Stimulated activated CD8-positive, alpha-beta memory T cell treated with anti-CD3 and anti-CD28 coated beads, Interleukin-12 subunit alpha, Interleukin-12 subunit beta, amount 100 ng/mL, for 1 hour (primary cell): ENCODE measurements at places on chromosomes 1 and 21.

DNA sequence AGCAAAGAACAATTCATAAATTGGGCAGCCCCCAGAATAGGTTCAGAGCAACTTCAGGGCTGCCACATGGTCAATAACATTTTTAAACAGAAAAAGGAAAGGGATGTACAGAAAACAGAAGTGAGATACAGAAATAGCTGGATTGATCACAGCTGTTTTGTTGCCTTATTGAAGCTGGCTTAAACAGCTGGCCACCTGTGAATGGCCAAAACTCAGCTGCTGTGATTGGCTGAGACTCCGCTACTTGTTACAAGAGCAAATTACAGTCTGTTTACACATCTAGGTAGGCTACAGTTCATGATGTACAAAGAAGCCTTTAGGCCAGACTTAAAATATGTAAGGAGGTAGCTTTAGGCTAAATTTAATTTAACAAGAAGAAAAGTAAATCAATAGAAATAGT, 11.6 kb upstream of the IFNAR1 start:
- no peak for DNase-seq

- DNase-seq, result no peak
Observed at GRCh38 chr1:186435336-186435735, 25.6 kb downstream of the PDC start.

DNA sequence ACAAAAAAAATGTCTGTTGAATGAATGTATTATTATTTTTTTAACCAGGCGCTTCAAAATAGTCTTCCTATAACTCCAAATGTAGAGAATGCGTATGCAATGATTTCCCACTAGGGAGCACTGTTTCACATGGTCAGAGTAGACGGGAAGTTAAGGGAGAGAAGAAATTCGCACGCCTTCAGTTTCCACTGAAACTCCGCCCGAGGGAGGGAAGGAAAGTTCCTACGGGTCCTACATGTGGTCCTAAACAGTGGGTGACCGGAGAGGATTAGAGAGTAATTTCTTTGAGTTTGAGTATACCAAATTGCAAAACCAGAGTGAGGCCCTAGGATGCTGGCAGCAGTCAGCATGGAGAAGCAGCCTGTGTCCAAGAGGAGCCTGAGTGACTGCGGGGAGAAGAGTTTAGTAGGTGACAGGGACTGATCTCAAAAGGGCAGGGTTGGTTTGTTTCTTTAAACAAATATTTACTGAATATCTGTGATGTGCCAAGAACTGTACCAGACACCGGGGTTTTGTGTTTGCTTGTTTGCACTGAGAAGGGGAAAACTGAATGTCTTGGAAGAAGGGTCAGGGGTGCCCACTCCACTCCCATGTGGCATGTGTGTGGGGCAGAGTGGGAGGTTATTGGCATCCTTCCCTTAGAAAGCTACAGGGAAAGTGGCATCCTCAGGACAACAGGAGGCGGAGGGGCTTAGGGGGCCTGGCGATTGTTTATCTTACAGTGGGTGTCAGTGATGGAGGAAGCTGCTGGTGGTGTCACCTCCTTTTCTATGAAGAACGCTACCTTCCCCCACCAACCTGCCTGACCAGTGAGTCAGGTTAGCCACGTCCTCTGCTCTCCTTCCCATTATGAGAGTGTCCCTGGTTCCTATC, 22.8 kb downstream of the RNU5D-1 start:
- DNase-seq, result no peak

- DNase-seq, result no peak
Observed at GRCh38 chr21:36790616-36791015, 91.7 kb downstream of the SIM2 start.

DNA sequence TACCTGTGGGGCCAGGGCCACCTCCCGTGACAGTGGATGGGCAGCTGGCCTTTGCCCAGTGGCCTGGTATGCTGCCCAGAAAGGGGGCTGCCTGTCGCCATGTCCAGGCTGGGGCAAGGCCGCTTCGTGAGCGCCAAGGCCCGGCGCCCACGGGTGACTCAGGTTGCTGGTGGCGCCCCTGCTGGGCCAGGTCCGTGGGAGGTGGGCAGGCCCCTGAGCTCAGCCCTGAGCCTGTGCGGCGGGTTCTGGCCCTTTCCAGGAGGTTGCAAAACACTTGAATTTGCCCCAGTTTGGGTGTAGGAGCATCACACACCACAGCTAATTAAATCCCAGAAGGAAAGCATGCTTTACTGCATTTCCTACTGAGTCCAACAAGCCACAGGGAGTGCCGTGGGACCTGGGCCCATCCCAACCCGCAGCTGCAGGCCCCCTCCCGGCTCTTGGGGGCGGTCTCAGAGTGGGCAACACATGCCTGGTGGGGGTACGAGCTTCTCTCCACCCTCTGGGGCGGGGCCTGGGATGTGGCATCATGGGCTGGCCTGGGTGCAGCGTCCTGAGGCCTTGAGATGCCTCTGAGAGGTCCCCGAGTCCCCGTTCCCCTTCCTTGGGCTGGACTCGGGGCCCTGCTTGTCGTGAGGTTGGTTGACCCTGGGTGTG, 159.8 kb downstream of the PEX14 start:
- DNase-seq, result no peak

- peak; percentile 11 for DNase-seq
Observed at GRCh38 chr1:17437580-17438317, 1.7 kb downstream of the RCC2 start.

DNA sequence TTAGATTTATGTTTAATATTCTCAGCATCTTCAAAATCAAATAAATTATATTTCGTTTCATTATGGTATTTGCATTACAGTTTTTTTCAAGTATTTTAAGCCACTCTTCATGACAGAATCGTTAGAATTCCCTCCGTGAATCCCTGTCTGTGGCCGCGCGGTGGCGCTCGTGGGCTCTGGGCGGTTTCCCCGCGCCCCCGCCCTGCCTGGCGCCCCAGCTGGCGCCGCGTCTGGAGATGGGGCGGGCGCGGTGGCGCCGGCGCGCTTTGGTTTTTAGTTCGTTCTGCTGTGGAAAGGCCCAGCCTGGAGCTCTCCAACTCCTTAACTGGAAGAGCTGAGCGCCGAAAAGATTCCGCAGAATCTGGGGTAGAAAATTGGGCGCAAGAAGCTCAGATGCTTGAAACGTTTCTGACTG, 25.7 kb downstream of the PRMT2 start:
- DNase-seq, result no peak

GRCh38 chr1:170659399-170660035, 4.4 kb upstream of the PRRX1 start:
- DNase-seq, result no peak

DNA sequence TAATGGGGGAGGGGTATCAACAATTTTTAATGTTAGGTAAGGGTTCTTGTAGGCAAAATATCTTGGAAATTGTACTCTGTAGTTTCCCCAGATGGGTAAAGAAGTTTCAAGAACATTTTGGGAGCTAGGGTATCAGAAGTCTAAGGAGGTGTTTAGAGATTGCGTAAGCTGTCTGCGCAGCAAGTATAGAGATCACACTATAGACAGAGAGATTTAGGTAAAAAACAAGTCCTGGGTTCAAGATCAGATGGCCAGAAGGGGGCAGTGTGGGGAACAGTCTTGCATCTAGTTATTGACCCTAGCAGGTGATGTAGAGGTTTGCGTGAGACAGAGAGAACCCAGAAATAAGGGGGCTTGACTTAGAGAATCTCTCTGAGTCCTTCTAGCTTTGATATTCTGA, 80.8 kb downstream of the S1PR1 start:
- no peak for DNase-seq

GRCh38 chr1:99327357-99327756, 63.1 kb downstream of the PLPPR4 start:
- no peak for DNase-seq
